ENCODE measurements at places on chromosomes 1 and 21.

DNA sequence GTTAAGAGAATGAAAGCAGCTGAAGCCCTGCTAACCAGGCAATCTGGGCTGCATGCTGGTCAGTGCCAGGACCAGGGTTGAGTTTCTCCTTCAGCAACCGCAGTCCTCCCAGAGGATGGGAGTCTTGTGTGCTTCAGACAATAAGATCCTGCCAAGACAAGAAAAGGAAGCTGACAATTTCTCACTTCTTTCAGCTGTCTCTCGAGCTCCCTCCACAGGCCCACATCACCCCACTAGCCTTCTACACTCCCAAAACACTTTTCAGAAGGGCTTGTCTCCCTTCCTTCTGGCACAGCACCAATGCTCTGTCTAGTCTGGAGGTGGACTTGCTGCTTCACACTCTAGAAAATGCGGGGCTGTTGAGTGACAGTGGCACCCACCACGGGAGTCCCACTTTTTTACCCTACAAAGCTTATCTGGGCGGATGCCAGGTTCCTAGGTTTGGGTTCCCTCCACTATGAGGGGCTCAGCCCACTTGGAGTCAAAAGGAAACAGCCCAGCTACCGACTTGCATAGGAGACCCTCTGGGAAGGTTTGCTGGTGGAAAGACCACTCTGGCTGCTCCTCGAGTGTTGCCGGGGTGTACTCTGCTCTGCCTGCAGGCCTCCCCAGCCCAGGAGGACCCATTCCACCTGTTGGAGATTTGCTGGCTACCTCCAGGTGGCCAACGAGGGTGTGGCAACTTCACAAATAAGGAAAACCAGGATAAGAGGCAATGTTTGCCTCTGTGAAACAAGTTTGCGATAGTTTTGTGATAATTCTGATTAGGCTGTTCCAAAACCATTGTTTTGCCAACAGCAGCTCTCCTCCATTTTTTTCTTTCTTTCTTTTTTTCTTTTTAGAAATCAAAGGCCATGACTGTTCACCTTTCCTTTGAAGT, 68.9 kb downstream of the TENT5C start:
- DNase-seq: no peak

GRCh38 chr1:66925944-66926343, 1.2 kb downstream of the MIER1 start:
- no peak for DNase-seq

GRCh38 chr1:20729155-20729931, 3.2 kb downstream of the SH2D5 start:
- DNase-seq: no peak

DNA sequence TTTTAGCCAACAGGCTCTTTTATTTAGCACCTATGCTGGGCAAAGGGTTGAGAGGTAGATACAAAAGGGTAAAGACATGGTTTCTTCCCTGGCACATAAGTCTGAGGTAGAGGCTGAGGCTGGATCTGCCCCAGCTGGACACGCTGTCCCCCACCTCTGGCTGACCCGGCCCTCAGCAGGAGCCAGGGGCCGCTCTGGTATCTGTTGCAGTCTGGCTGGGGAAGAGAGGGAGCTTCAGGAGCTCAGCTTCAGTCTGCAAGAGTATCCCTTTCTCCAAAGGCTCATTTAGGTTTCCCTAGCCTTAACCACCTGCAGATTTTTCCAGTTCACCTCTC, 14.2 kb downstream of the BLACAT1 start:
- no peak for DNase-seq

DNA sequence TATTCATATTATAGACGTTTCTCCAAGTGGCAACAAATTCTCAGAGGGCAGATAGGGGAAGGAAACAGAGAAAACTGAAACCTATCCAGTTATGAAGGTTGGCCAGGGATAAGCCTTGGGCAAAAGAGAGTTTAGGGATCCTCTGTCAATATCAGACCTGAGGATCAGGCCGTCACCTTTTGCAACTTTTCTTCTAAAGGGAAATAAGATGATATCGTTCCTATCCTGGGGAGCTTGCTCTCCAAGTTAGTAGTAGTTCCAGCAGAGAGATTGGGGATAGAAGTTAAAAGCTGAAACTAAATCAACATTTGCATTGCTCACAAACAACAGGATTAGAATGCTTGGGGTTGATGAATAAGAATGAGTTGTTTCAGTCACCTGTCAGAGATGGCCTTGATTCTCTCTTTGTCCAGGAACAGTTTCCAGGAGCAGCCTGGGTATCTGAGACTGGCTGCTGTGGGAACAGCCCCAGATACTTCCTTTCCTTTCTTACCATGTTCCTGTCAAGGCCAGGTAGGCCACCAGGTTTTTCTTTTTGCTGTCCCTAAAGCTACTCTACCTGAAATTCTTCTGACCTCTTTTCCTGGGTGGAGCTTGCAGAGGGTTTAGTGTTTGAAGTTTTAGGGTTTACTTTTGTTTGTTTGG, 2.5 kb downstream of the RIIAD1 start:
- DNase-seq: no peak

DNA sequence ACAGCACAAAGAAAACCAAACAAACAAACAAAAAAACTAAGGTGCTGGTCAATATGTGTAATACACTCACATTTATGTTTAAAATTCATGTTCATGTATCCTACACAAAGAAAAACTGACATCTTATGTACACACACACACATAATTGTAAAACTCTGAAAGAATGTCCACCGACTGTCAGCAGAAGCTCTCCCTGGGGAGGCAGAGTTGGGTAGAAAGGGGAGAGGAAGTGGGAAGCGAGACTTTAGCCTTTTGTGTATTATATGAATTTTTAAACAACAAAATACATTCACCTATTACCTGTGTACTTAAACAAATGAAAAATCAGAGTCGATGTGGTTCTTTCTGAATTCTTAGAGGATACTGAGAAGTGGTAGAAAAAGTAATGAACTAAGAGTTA, 88.3 kb downstream of the ABCA4 start:
- DNase-seq: no peak

- DNase-seq: no peak
Observed at GRCh38 chr1:164240081-164240480, 318.9 kb upstream of the PBX1 start.

GRCh38 chr1:28162151-28162550, 14.3 kb downstream of the PTAFR start:
- no peak for DNase-seq

DNA sequence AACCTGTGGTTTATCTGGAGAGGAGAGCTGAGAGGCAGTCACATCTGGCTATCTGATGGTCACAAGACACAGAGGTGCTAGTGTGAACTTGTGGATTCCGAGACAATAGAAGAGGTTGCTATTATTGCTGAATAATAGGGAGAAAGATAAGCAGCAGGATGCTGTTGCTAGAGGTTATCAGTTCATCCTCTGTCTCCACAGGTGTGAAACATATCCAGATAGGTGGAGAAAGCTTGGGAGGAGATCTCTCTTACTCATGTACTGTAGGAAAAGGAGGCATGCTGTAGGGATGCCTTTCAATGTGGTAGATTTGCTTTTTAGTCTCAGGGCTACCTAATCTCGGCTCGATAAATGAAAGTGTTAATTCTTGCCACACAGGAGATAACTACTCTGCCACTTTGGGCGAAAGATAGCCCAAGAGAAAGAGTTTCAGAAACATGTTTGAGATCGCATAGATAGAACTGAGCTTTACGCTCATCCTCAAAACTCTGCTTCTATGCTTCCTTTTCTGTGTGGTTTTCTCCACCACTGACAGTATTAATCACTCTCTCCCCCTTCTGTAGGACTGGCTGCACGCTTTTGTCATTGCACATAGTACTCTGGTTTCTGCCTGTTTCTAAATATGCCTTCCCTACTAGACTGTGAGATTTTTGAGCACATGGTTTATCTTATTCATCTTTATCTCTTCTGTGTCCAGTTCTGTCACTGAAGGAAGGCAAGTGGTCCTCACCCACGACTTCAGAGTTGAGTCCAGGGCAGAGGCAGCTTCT, 36.7 kb upstream of the PLXNA2 start:
- DNase-seq: no peak

DNA sequence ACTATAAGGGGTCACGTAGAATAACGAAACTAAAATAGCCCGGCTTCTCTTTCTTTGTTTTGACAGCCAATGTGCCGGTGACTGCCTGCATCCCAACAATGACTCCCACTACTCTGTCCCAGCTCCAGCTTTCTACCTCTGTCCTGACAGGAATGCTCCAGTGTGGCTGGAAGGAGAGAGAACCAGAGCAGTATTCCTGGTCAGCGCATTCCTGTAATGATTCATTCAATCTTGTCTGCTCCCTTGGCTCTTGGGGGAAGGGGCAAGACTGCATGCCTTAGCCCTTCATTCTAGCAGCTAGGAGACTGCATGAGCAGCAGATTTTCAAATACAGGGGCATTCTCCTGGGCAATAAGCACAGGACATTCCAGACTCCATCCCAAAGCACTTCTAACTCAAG, 132.1 kb upstream of the PRMT6 start:
- DNase-seq: no peak

DNA sequence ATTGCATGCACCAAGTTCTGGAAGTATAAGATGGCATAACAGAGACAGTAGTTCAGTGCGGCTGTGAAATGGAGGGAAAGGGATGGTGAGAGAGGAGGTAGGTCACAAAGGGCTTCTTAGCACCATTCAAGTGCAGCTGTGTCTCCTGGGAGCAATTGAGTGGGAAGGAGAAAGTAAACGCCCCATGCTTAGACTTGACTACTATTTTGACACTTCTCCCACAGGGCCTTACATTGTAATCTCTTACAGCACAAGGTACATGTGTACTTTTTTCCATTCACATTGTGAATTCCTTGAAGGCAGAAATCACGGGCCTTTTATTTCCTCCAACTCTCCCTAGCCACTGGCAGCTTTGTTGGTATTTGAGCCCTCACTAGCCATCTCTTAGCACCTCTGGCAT, 239.6 kb upstream of the FOXD3 start:
- DNase-seq: no peak

DNA sequence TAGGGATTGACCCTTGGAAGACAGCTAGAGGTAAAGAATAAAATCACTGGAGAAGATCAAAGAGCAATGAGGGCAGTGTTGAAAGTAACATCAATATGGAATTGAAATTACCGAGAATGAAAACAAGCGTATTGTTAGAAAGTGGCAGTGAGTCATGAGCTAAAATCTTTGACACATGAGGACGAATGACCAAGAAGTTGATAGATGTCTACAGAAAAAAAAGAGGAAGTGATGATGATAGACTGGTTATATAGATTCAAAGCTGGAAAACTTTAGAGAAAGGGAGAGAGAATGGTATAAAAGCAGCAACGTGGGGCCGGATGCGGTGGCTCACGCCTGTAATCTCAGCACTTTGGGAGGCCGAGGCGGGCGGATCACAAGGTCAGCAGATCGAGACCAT, 12.5 kb upstream of the DNM3 start:
- DNase-seq: no peak

GRCh38 chr1:152061952-152062351, 25.1 kb upstream of the S100A11 start:
- DNase-seq: no peak

- no peak for DNase-seq
Observed at GRCh38 chr21:45135122-45135521, 60.7 kb downstream of the ADARB1 start.

GRCh38 chr1:22851517-22851916, 121.1 kb downstream of the LACTBL1 start:
- DNase-seq: no peak

DNA sequence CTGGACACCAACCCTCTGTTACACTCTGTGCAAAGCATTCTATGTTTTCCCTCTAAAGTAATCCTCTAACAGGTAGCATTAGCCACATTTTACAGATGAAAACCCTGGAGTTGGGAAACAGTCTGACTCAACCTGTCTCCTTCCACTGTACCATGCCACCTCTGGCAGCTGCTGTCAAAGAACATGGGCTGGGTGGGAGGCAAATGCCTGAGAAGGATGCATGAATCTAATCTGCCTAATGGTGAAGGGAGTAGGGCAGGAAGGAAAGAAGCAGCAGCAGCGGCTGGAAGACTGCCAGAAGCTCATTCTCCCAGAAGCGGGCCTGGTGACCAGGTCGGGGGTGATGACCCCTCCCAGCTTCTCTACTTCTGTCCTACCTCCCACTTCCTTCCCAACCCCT, 21.7 kb downstream of the LRRC71 start:
- DNase-seq: no peak

DNA sequence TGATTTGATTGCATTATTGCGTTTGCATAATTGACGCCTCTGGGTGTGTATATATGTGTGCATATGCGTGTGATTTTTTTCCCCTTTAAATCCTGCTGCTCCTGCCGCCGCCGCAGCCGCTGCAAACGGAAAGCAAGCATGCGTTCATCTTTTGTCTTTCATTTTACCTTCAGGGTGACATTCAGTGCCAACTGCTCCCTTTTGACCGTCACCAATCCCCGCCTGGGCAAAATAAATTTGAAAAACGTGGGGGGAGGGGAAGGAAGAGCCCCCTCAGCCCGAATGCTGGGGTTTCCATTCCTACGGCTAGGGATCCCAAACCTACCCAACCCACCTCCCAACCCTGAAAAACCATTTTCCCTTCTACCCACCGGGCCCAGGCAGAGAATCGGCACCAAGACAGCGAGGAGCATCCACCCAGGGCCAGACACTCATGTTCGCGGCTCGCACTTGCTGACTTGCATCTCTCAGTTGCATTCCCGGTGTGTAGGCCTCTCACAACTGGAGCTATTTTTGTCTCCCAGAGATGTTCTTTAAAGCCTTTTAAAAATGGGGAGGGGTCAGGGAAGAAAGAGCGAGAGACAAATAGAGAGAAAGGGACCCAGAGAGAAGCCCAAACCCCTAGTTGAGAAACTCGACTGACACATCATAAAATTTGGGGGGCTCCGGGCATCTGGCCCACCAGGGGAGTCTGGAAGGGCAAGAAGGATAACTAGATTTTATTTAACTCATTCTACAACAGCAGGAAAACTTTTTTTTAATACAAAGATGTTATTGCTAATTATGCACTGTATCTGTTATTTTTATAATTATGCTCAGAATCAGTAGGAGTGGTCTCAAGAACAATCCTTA, 367.1 kb upstream of the ESRRG start:
- no peak for DNase-seq

DNA sequence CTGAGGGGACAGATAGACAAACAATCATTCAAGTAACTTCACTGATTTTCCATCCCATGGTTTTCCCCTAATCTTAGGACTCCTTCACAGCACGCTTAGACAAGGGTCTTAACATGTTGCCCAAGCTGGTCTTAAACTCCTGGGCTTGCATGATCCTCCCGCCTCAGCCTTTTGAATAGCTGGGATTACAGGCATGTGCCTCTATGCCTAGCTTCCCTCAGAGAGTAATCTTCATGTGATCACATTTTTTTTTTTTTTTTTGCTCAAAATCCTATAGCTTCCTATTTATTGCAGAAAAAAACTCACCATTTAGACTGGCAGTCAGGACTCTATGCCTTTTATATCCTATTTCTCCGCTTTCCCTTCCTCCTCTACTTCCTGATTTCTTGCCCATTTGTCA, 90.4 kb upstream of the DPH5 start:
- DNase-seq: no peak

- DNase-seq: no peak
Observed at GRCh38 chr1:203424861-203425662, 50.5 kb upstream of the PRELP start.

GRCh38 chr1:7663451-7664146, 107.5 kb upstream of the VAMP3 start:
- no peak for DNase-seq

- DNase-seq: no peak
Observed at GRCh38 chr21:46145159-46145839, 10.1 kb downstream of the FTCD start.

Data from stimulated activated CD8-positive, alpha-beta memory T cell treated with anti-CD3 and anti-CD28 coated beads, Interleukin-15, amount 100 ng/mL, for 4 hours (primary cell).